ENCODE measurements at places on chromosomes 2 and 18.

GRCh38 chr2:233915128-233915527 lies 2.0 kb upstream of the TRPM8 start:
- DNase-seq = no peak

DNA sequence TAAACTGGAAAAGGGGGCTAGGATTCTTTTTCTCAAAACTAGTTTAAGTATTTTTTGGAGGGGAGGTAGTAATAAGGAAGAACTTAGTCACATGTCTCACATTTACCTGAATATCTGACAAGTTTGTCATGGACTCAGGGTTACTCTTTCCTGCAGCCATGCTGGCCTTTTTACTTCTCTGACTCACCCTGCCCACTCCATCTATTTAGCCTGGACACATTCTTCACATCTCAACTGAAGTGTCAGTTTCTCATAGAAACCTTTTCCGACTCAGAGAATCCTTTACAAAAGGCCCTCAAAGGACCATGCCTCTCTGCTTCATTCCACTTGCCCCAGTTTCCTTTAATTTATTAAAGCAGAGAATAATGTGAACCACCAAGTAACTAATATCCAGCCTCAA lies 42.6 kb downstream of the SCN7A start:
- no peak for DNase-seq

DNA sequence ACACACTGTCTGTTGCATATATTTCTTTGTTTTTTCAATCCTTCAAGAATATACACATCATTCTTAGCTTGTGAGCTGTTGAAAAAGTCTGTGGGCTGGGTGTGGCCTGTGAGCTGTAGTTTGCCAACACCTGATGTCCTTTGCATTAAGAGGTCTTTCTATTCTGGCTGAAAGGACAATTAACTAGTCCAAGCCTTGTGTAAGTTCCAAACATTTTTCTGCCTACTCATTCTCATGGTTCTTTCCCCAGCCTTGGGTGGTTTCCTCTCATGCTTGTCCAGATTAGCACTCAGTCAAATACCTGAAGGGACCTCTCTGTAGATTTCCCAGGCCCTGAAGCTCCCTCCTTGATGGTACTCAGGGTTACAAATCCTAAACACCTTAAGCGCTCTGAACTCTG lies 57.8 kb upstream of the NABP1 start:
- no peak for DNase-seq

GRCh38 chr2:68726100-68726499 lies 8.5 kb upstream of the ARHGAP25 start:
- DNase-seq = no peak

Data from activated naive CD4-positive, alpha-beta T cell treated with Interleukin-2 at 50 U/mL for 16 hours (primary cell).